ENCODE measurements at places on chromosomes 7 and 10.
A peak's percentile ranks its signal among the peaks of the same experiment; 100 is the strongest.

GRCh38 chr10:130661419-130661818 lies 525.2 kb downstream of the GLRX3 start:
- DNase-seq, result no peak

- no peak for DNase-seq
Measured at GRCh38 chr7:67573639-67574038, 577.0 kb downstream of the TYW1 start.

GRCh38 chr10:29736366-29737073 lies 101.7 kb upstream of the SVIL start:
- DNase-seq, result no peak

DNA sequence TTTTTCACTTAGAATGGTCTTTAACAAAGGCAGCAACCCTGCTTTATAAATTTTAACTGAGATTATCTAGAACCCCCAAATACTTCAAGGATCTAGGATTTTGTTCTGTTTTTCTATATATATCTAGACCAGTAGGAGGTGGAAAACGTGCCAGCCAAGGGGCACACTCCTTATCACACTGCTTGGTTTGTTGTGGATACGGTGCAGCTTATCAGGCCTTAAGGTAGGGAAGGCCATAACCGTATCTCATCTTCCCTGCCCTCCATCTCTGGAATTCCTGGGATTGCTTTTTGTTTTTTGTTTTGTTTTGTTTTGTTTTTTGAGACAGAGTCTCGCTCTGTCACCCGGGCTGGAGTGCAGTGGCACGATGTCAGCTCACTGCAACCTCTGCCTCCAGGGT lies 75.4 kb downstream of the MPLKIP start:
- DNase-seq, result no peak

GRCh38 chr7:125241548-125241947 lies 311.9 kb upstream of the POT1 start:
- no peak for DNase-seq

DNA sequence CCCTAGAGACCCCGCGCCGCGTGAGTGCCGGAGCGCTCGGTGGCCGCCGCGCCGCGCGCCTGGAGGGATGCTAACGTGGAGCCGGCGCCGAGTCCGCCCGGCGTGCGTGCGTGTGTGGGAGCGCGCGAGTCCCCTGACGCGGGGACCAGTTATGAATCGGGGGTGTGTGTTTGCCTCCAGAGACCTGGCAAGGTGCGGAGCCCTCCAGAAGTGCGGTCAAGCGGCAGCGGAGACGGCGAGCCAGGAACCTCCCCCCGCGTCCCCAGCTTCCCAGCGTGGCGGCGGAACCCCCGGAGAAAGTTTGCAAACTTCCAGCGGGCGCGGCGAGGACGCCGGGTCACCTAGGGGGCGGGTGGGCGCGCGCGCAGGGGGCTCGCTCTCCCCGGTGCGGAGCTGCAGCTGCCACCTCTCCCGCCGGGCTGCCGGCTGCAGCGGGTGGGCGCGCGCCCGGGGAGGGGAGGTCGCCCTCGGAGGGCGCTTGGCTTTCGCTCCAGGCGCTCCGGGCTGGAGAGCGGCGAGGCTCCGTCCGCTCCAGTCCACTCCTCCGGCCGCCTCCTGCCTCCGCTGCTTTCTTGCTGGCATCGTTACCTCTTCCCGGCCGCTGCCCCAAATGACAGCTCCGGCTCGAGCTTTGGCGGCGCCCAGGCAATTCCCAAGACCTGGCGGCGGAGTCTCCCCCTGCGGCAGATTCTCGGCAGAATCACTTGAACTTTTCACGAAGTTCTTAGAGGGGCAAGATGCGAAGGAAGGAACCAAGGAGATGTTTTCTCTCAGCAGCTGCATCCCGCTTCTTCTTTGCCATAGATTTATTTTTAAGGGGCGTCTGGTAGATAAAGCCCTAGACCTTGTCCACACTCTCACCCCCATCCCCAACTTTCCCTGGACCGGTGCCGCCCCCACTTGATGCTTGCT lies 2.3 kb upstream of the CREB5 start:
- DNase-seq, result no peak

DNA sequence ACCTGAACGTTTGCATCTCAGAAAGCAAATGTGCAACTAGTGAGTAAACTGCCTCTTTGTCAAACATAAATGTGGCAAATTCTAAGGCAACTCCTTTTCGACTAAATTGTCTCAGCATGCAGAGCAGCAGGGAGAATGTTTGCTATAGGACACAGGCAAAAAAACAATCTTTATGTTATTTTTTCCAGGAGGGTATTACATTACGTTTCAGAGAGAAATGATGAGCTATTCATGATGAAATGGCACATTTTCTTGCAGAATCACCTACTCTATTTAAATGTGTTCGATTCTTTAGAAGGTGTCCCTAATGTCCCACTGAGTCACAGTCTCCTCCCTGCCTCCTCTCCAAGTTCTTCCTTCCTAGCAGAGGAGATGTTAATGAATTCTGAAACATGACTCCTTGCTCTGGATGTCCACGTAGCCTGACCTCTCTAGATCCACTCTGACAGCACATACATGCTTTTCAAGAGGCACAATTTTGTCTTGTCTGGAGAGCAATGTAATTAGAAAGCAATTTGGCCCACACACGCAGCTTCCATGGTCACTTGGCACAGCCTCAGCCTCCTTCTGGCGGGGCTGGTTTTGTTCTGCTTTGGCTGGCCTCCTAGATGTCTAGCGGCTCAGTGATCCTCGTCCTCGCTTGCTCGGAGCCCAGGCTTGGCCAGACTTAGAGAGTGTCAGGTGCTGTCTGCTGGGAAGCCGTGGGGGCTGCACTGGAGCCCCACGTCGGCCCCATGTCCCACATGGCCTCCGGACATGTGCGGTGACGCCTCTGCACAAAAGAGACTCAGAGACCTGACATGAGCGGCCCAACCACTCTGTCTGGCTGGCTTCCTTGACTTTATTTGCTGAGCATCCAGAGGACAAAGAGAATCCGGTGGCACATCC lies 125.7 kb upstream of the ZNF438 start:
- DNase-seq, result peak; percentile 40

- no peak for DNase-seq
Measured at GRCh38 chr7:99791667-99792369, 7.8 kb upstream of the CYP3A4 start.

DNA sequence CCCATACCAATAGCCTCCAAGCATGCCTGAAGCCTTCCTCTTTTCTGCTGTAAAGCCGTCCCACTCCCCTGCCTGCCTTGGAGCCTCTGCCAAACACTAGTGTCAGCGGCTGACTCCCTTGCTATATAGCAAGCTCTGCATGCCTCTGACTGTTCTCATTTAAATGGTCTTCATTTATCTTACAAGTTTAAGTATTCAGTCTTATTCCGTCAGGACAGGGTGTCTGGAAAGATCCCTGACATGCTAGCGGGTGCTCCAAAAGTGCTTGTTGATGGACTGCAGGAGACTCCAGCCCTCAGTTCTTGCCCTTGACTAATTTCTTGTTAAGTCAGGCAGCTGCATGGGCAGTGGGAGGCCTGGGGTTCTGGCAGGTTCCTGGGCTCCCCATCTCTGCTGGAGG lies 298.7 kb downstream of the GFRA1 start:
- DNase-seq, result no peak

DNA sequence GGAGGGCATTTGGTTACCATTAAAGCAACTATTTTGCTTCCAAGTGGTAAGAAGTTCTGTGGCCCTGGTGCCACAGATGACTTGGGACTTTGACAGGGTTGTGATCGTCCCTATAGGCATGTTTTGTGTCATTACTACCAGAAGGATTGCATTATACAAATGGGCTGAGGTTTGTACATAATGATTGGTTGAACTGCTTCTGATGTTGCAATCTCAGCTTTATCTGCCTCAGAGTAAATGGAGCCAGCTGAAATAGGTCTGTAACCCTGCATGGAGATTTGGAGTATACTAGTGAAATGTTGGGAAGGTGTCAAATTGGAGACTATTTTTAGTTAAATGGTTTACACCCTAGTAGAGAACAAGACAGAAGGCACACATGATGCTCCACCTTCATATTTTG lies 46.1 kb upstream of the SEPTIN7 start:
- no peak for DNase-seq

- peak; percentile 92 for DNase-seq
Measured at GRCh38 chr7:2157473-2158279, 75.1 kb downstream of the MAD1L1 start.

- DNase-seq, result no peak
Measured at GRCh38 chr10:49571388-49571787, 32.5 kb upstream of the ERCC6 start.

DNA sequence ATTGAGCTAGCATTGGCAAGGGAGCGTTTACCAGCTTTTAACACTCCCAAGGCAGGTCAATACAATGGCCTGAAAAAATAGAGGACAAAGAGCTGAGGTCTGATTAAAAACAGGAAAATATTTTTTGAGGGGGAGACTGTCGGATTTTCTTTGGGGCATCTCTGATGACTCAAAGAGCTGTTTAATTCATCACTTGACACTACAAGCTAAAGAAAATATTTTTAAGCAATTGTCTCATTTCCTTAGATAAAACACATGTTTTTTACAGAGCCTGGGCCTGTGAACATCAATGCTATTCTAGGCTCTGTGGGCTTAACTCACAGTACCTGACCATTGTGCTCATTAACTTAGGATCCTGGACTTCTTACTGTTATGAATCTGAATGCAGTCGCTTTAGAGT lies 100.8 kb downstream of the NRP1 start:
- no peak for DNase-seq

DNA sequence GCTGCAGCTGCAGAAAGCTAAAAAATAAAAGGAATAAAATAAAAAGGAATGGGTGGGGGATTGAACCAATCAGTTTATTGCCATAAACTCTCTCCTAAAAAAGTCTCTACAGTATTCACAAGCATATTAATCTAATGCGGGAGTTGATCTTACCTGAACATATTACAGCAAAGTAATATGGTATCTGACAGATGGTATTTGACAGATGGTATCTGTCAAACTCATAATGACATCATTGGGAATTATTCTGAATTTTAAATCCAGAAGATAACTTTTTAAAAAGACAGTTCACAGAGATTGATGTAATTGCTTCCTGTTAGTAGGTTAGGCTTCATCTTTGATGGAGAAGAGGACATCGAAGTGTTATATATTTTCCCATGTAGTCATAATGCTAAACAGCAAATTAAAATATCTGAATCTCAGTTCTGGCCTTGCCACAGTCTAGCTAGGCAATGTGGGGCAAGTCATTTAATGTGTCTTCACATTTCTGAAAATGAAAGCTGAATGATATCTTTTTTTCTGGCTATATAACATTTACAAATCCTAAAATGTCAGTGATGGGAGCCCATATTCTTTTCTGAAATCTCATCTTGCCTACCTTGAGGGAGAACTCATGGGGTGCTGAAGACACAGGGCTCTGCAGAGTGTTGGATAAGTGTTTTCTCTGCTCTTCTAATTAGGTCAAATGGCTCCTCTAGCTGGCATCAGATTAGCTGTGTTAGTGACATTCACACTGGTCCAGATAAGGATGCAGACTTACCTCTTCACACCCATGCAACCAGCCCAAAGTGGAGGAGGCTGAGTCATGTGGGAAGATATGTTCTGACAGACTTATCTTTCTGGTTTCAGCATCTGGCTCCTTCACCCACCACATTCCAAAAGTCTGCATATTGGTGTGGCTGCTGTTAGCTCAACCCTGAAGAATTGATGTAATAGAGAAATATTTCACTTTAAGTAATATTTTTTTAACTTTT lies 2.1 kb upstream of the LIPM start:
- DNase-seq, result no peak

- DNase-seq, result no peak
Measured at GRCh38 chr7:36207451-36208291, 54.6 kb downstream of the EEPD1 start.

DNA sequence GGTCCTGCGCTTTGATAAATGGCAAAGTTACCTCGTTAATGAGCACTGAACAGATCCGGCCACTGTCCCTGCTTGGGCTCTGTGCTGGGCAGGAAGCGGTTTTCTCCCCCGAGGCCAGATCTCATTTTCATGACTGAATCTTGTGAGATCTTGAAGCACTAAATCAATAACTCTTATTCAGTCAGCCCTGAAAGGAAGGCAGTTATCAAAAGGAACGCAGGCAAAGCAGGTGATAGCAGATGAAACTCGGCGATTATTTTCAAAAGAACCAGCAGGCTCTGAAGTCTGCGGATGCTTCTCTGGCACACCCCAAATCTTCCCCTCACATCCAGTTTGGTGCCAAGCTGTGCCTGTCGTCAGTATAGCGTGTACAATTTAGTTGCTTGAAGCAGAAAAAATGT lies 228.7 kb downstream of the BAMBI start:
- DNase-seq, result no peak

- DNase-seq, result no peak
Measured at GRCh38 chr7:150359622-150360362, 8.8 kb upstream of the REPIN1 start.

GRCh38 chr10:133456041-133456951 lies 2.6 kb downstream of the SCART1 start:
- no peak for DNase-seq

GRCh38 chr10:6353526-6353925 lies 150.8 kb downstream of the PFKFB3 start:
- DNase-seq, result no peak

GRCh38 chr10:91883549-91884444 lies 25.5 kb downstream of the FGFBP3 start:
- DNase-seq, result no peak

DNA sequence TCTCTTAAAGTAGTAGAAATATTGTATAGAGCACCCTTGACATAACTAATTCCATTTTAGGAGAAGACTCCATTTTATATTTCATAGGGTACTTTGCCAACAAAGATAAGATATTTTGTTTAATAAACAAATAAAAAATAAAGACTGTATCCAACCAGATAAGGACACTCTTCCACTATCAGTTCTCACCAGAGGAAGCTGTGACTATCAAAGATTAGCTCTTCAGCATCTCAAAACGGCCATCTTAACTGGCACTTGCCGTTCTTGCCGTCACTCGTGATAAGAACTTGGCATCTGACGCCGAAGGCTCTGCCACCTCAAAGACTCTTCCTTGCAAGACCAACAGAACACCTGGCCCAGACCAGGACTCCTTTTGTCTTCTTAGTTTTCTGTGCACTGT lies 26.3 kb upstream of the AKR1B1 start:
- DNase-seq, result no peak

GRCh38 chr10:125538947-125539731 lies 143.8 kb downstream of the TEX36 start:
- DNase-seq, result no peak

GRCh38 chr7:94433224-94433623 lies 38.5 kb downstream of the COL1A2 start:
- DNase-seq, result no peak

- DNase-seq, result no peak
Measured at GRCh38 chr10:53580465-53580864, 807.9 kb upstream of the MBL2 start.

DNA sequence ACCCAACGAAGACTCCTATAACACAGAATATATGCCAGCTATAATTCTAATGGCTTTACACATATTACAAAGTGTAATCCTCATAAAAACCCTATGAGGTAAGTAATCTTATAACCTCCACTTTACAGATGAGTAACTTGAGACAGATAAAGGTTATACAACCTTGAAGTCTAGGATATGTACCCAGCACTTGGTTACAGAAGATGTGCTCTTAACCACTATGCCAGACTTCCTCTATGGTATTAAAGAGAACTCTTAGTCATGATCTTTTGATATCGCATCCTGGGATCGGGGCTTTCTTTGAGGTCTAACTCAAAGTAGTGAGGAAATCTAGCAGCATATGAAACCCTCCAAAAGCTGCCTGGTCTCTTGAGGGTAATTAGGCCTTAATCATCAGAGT lies 319.2 kb upstream of the LRRN3 start:
- no peak for DNase-seq

- DNase-seq, result no peak
Measured at GRCh38 chr10:48604991-48605508, at the start of gene ARHGAP22. TSS of gene ARHGAP22 (minus strand) at chr10:48605073. CDS start at chr10:48604796, 277 bp downstream.

GRCh38 chr10:12350167-12350872 lies 973 bp downstream of the CAMK1D start:
- no peak for DNase-seq

GRCh38 chr10:12241810-12242529 lies 46.0 kb downstream of the CDC123 start:
- no peak for DNase-seq
